Testis (tissue), 5 donors: ENCODE measurements at places on chromosomes 3 and 15. TPM values are rescaled to one million over a fixed set of nuclear protein-coding genes. Genes with fewer than 3 reads are reported as not detected.

DNA sequence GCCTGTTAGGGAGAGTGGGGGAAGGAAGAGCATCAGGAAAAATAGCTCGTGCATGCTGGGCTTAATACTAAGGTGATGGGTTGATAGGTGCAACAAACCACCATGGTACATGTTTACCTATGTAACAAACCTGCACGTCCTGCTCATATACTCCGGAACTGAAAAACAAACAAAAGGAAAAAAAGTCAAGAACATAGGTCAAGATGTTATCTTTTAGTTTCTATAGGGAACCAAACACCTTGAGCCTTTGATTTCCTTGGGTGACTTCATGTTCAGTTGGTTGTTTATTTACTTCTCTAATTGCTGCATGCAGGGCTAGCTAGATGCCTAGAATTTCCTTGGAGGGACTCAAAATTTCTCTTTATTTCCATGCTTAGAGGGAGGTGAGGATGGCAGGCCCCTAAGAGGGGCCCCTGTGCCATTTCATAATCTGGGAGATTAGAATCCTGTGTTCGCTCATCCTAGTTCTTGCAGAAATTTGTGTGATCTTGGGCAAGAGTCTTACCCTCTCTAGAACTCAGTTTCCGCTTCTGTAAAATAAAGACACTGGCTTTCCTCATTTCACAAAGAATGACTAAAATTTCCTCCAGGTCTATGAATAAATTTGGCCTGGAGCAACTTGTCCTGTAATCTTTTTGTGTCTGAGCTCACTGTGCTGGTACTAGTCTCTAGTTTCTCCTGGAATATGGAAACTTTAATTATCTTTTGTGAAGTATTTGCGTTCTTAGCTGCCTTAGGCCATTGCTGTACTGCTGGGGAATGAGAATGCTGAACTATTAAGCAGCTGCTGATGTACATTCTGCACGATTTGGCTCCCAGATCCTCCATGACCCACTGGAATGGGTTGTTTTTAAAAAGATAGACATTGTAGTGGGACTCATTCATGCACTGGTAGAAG is 457.5 kb downstream of the EDEM1 start:
- DNase-seq: no peak

GRCh38 chr15:78061963-78062427 is 15.5 kb downstream of the TBC1D2B start:
- peak; percentile 51 for DNase-seq

DNA sequence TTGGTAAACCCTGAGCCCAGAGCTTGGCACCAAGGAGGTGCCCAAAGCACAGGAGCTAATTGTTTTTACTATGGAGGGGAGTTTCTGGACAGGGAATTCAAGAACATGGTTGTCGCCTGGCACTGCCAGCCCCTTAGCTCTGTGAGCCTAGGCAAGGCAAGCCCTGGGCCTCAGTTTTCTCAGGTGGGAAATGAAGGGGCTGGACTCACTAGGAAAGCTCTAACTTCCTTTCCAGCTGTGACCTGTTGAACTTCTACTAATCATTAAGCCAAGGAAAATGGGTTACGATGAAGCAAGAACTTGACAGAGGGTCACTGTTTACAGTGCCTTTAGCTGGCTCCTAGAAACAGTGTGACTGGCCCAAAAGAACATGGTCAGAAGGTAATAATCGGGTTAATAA is 277.2 kb downstream of the SHQ1 start:
- DNase-seq: no peak

GRCh38 chr15:91150502-91151160 is 50.6 kb downstream of the SV2B start:
- DNase-seq: no peak

GRCh38 chr3:197501879-197502620 is 53.7 kb downstream of the BDH1 start:
- DNase-seq: peak; percentile 78

DNA sequence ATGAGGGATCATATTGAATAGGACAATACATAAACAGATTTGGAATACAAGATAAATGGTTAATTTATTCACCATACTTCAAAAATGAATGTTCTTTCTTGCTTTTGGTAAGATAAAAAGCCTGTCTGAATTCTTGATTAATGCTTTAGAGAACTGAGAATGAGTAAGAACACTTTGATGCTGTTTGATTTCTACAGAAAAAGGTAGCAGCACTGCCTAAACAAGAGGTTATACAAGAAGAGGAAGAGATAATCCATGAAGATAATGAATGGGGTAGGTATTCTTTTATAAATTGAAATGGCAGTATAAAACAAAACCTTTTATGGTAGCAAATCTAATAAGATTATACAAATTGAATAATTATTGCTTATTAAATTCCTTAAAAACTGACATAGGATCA is 15.3 kb downstream of the UBA5 start:
- DNase-seq: no peak

Gene XCR1
- 0.34 TPM for polyA plus RNA-seq

GRCh38 chr15:58705105-58705504 is 44.4 kb downstream of the ADAM10 start:
- DNase-seq: no peak

DNA sequence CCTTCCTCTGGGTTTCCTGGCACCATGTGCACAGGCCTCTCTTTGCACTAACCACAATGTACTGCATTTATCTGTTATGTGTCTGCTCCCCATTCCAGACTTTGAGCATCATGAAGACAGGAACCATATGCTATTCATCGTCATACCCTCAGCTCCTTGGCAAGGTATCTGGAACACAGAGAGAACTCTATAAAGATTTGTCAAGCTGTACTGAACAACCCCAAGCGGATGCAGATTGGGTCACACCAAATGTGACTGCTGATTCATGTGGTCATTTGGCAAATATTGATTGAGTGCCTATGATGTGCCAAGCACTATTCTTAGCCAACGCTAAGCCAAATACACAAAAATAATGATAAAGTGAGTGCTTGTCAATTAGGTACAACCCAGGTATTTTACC is 7.5 kb upstream of the MEGF11 start:
- DNase-seq: no peak

DNA sequence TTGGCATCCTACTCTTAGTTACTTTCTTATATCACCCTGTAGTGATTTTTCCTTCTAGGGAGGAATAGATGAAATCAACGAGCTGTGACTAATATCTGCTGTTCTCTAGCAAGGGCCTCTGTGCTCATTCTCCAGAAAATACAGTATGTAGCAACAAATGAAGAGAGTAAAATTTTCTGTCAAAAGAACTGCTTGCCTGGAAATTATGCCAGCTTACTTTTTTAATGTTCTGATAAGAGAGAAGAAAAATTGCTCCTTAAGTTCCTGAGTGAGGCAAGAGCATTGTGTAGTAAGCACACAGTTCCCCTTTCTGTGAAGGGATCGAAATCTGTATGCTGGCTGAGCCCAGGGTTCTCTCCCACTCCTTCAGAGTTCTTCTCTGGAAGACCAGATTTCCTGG is 51.4 kb upstream of the GK5 start:
- DNase-seq: no peak

DNA sequence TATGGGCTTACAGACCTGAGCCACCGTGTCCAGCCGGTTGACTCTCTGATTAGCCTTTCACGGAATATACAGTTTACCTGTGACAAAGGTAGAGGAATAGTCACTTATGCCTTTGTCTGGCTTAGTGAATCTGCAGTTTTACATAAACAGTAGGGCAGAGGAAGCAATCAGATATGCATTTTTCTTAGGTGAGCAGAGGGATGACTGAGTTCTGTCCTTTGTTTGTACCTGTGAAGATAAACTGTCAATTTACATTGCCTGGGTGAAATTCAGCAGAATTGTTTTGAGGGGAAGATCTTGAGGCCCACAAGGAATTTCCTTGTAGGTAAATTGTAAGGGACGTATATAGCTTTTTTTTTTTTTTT is 10.8 kb downstream of the EDEM1 start:
- no peak for DNase-seq

Gene DAZL
- 124 TPM for polyA plus RNA-seq

DNA sequence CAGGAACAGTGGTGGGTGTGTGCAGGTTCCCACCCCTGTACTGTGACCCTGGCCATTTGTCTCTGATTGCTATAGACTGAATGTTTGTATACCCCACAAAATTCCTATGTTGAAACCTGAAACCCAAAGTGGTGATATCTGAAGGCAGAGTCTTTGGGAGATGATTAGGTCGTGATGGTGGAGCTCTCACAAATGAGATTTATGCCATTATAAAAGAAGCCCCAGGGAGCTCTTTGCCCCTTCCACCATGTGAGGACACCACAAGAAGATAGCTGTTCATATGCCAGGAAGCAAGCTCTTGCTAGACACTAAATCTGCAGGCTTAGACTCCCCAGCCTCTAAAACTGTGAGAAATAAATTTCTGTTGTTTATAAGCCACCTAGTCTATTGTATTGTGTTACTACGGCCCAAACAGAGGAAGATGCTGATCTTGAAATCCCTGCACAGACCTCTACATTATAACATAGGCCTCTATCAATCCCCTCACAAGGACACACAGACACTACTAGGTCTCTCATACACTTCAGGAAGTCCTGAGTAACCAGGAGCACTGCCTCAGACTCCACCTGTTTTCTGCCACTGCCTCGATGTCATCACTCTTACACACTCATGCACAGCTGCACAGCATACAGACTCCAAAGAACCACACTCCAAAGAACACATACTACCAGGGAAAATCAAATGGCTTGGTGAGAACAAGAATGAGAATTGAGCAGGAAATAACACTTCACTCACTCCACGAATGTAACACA is 14.7 kb downstream of the IGSF11 start:
- DNase-seq: no peak

- DNase-seq: no peak
Measured at GRCh38 chr15:96703794-96704550, 373.5 kb downstream of the NR2F2 start.

Gene TGM4
- 1.1 TPM for polyA plus RNA-seq
